DMS 273 treated with DMSO at 0.1 percent for 48 hours (cell line): ENCODE measurements at places on chromosomes 2 and 18.

DNA sequence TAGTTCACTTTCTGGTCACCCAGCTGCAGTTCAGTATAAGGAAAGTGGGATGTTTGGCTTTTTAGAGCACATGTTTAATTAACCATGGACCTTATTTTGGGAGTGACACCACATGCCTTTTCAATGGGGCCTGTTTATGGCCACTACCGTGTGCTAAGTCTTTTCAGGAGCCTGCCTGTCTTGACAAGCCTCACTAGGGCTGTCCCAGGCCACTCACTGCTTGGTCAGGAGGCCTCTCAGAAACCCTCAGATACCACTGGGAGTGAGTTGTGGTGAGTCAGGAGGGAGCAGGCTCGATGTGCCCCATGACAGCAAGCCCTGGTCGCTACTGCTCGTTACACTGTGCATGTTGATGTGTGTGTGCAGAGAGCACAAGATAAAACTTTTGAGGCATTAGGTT, 123.0 kb downstream of the MAP4K4 start:
- DNase-seq = no peak

DNA sequence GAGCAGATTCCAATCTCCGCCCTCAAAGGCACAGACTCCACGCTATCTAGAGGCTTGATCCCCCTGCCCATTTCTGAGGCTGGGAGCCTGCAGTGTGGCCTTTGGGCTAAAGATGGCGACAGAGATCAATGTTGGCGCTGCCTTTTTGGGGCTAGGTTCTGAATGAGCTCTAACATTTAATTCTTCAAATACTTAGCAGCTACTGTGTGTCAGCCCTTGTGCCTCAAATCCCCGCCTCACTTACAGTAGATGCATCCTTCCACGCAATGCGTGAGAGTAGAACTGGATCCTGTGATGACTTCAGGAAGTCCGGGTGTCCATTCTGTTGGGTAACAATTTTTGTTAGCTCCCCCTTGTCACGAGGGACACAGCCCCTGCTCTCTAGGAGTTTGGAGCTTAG, 12.4 kb downstream of the IL1F10 start:
- DNase-seq = no peak

GRCh38 chr2:177329064-177329463, 63.5 kb upstream of the AGPS start:
- DNase-seq = no peak

DNA sequence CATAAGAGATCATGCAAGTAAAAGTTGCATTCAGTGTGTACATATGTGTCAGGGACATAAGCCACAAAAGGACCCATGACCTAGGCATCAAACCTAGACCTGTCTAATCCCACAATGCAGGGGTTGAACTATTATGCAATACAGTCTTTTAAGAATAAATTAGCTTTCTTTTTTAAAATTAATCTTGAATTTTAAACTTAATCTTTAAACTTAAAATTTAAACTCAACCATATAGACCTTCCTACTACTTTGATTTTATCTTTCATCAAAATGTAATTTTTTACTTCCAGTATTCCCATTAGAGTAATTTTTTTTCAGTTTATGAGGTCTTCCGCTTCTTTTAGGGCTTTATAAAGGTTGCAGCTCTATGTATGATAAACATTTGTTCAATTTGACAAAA, 702.9 kb downstream of the SUCLG1 start:
- DNase-seq = no peak
